Activated CD8-positive, alpha-beta T cell treated with anti-CD3 and anti-CD28 coated beads for 36 hours (primary cell): ENCODE measurements at places on chromosomes 5 and 9. TPM values are rescaled to one million over a fixed set of nuclear protein-coding genes. Genes with fewer than 3 reads are reported as not detected.

DNA sequence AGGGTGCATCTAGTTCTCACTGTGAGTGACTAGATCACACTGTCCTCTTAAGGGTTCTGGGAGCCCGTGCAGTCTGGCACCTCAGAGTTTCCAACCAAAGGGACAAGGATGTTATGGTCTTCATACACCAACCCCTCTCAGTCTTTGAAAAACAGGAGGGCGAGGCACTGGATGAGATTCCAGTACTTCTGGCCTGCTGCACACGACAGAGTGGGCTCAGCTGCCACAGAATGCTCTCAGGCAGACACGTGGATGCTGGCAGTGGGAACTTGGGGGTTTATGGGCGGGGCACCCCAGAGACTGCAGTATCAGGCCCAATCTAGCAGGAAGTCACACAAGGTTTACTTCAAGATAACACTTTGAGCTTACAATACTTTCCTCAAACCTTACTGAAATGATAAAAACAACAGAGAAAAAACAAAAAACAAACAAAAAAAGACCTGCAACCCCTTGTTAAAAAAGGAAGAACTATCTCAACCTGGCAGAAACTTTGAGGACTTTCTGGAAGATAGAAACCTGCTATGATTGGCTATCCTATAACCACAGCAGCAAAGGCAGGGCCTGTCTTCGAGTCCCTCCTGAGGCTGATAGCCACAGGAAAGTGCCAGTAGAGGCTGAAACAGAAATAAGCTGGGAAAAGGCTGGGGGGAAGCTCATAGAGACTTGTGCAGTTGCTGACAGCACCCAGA lies 28.3 kb upstream of the TGFBR1 start:
- DNase-seq, result peak; percentile 64

DNA sequence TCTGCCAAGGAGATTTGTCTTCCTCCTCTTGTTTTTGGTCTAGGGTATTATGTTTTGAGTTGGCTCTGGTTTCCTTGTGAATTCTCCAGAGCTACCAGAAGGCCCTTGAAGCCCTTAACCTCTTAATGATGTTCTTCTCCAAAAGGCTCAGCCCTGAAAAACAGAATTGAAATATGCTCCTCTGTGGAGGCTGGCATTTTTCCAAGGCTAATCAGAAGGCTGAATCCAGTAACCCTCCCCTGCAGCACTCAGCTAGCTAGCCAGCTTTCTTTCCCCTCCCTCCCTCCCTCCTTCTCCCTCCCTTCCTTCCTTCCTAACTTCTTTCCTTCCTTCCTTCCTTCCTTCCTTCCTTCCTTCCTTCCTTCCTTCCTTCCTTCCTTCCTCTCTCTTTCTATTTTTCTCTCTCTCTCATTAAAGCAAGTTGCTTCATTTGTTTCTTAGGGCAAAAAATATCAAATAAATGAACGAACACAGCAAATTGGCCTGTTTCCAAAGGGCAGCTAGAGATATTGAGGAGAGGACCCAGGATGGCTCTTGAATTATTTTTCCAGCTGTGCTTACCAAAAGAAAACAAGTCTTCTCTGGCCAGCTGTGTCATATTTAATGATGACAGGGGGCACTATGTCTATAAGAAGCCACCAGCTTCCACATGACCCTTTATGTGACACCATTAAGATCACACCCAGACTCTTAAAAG lies 38.7 kb downstream of the JAKMIP2 start:
- DNase-seq, result no peak

DNA sequence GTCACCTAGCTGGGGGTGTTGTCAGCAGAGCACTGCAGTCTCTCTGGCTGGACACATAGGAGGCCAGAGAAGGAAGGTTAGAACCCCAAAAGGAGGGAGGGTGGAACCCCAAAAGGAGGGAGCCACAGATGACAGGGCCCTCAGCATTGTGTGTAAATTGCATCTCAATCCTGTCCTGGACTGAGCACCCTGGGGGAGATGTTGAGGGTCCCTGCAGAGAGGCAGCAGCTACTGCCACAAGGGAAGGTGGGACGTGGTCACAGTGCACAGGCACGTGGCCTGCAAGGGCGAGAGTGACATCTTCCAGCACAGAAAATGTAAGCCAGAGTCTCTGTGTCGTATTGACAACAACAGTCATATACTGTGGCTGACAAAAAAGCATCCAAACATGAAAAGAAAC lies 36.5 kb upstream of the CEP72 start:
- no peak for DNase-seq

GRCh38 chr9:121645003-121645402 lies 6.4 kb upstream of the DAB2IP start:
- no peak for DNase-seq

- no peak for DNase-seq
Measured at GRCh38 chr5:150307617-150308426, 5.1 kb upstream of the ARSI start.

- peak; percentile 37 for DNase-seq
Measured at GRCh38 chr9:13942695-13943094, 371.2 kb downstream of the NFIB start.

SPAG8 gene
- 1.1 TPM for total RNA-seq

ASS1 gene
- 11.5 TPM for total RNA-seq

DNA sequence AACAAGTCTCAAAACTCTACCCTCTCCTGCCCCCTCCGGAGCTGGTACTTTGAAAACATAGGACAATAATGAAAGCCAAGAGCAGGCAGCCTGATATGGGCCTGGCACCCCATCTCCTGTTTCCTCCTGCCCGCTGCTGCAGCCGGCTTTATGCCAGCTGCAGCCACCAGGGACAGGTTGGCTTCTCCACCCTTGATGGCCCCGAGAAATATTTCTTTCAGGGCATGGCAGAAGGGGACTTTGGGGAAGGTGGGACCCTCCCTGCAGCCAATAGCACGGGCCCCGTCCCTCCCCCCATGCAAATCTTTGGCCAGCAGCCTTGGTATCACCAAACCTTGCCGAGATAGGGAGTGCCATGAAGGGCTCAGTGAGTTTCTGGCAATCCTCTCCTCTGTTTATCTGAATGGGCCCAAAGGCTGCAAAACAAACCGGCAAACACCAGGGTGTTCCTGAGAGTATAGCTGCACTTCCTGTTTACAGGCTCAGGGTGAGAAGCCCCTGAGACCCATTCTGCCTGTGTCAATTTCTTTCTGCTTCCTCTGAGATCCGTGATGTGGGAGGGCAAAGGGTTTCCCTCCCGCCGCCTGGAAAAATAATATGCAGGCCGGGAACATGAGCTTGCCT lies 73.4 kb upstream of the BOD1 start:
- DNase-seq, result no peak

GRCh38 chr9:82320566-82320965 lies 332.0 kb downstream of the SPATA31D1 start:
- DNase-seq, result no peak

DNA sequence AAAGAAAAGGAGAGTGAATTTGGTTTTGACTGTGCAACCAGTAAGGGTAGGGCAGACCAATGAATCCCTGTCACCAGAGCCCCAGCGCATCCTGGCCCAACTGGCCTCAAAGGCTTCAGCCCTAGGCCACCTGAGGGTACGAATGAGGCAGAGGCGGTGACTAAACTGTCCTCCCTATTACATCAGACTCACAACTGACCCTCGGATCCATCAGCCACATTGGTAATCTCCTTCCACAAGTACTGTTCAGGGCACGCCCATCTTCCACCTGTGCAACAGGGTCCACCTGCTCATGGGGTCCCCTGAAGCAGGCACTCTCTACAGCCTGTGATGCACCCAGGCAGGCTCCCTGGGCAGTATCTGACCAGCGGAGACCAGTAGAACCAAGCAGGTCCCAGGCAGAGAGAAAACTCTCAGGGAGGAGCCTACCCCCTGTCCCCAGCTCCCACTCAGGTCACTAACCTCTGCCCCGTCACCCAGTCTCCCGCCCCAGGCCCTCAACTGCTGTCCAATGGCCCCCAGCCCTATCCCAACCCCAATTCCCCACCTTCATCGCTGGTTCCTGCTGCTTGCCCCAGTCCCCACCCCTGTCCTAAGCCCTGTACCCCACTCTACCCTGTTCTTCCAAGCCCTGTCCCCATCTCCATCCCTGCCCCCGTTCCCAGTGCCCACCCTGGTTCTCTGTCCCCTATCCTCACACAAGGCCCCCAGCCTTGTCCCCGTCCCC lies 904 bp downstream of the EDF1 start:
- DNase-seq, result no peak
